ENCODE measurements at places on chromosomes 4 and X. TPM values are rescaled to one million over a fixed set of nuclear protein-coding genes. Genes with fewer than 3 reads are reported as not detected.

Gene SH3TC1
- total RNA-seq: 2.2 TPM

Gene NIPAL1
- under 0.01 TPM for total RNA-seq

Gene GIMD1
- not detected for total RNA-seq

Gene ZMAT1
- total RNA-seq: 0.37 TPM

Gene EVC2
- total RNA-seq: 9.0 TPM

Gene PLP2
- total RNA-seq: 73.1 TPM

Gene ADAMTS3
- total RNA-seq: 1.1 TPM

Gene CRMP1
- not detected for total RNA-seq

Gene ARHGAP36
- total RNA-seq: not detected

Gene CT45A1
- total RNA-seq: not detected

Gene TMEM35A
- 1.6 TPM for total RNA-seq

Gene NPY5R
- total RNA-seq: not detected

Gene BMPR1B
- 7.7 TPM for total RNA-seq

Gene RTL3
- not detected for total RNA-seq

Gene AWAT2
- not detected for total RNA-seq

Gene ANKRD17
- 76.2 TPM for total RNA-seq

Gene FGFR3
- total RNA-seq: 2.2 TPM

Gene PRDM5
- total RNA-seq: 13.2 TPM

Gene TBC1D8B
- 7.0 TPM for total RNA-seq

Gene UGT8
- not detected for total RNA-seq

Gene RRAGB
- 12.5 TPM for total RNA-seq
